ENCODE measurements at places on chromosomes 5 and 9.

DNA sequence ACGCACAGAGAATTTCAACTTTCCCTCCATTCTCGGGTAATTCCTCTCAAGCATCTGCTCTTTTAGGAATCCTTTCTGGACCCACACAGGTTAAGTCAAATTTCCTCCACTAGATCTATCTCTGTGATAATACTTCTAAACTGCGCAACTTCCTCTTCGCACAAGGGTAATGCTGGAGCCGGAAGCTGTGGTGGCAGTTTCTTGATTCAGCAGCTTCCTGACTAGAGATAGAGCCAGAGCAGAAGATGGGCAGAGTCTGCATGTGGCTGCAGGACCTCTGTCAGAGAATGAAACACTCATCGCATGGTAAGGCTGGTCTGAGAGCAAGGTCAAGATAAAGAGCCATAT lies 11.1 kb upstream of the CDC42SE2 start:
- peak; percentile 82 for DNase-seq

DNA sequence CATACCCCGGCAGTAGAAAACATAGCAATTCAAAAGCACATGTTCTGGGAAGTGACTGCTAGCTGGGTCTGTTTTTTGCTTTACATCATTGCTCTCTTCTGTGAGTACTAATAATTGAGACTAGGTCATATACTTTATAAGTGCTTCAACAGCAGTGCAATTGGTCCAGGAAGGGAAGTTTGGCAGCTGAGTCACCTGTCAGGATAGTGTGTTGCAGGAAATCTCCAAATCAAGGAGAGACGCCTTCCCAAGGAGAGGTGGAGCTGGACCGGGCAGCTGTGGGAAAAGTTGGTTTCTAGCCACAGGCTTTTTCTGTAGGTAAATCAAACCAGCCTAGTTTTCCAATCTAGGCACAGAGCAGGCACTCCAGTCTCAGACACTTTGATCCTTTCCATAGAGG lies 330.1 kb downstream of the ENC1 start:
- DNase-seq = no peak

- no peak for DNase-seq
Observed at GRCh38 chr9:132472599-132472998, 62.6 kb downstream of the CFAP77 start.

DNA sequence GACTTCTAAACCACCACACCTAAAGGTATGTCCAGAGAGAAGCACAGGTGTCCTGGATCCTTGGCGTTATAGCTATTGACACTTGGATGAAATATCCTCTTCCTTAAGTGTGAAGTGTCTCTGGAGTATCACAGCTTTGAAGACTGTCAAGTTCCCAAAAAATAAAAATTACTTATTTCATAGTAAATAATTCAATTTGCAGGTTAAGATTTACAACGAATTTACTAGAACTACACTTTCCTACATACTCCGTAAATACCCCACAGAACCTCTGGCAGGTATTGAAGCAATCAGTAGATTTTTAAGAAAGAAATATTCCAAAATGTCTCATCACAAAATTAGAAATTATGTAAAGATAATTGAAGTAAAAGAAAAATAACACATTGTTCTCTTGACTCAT lies 27.1 kb upstream of the POC5 start:
- DNase-seq = no peak

- DNase-seq = no peak
Observed at GRCh38 chr5:98993512-98993911, 64.7 kb upstream of the CHD1 start.

- no peak for DNase-seq
Observed at GRCh38 chr5:168019143-168019542, 272.3 kb upstream of the WWC1 start.

DNA sequence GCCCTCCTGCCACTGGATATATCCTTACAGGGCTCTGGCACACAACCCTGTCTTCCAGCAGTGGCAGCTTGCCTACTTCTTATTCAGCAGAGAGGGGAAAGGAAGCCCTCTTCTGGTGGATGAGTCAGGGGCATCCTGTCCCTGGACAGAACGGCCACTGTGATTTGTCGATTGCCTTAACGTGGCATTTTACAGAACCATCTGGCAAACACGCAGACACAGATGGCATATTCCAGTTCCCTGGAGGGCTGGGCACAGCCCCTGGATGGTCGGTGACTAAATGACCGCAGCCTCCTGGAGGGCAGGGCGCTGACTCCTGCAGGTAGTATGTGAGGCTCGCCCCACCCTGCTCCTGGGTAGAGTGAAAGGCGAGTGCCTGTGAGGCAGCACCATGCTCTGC lies 62.1 kb downstream of the DCP2 start:
- DNase-seq = no peak

GRCh38 chr5:61641748-61642565 lies 309.9 kb downstream of the ZSWIM6 start:
- no peak for DNase-seq

- no peak for DNase-seq
Observed at GRCh38 chr9:107528686-107529085, 39.1 kb upstream of the KLF4 start.

GRCh38 chr5:24621792-24622191 lies 23.0 kb downstream of the CDH10 start:
- DNase-seq = no peak

- no peak for DNase-seq
Observed at GRCh38 chr5:56819060-56819881, 3.9 kb downstream of the MAP3K1 start.

DNA sequence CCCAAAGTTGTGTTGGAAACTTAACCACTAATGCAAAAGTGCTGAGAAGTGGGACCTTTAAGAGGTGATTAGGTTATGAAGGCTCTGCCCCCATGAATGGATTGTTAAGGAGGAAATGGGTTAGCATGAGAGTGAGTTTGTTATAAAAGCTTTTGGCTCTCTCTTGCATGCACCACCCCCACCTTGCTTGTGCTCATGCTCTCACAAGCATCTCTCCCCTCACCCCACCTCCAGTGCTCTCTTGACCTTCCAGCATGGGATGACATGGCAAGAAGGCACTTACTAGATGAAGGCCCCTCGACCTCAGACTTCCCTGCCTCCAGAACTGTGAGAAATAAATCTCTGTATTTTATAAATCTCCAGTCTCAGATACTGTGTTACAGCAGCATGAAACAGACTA lies 52.8 kb downstream of the RICTOR start:
- DNase-seq = no peak

GRCh38 chr9:98774746-98775145 lies 21.6 kb downstream of the ANKS6 start:
- no peak for DNase-seq

- no peak for DNase-seq
Observed at GRCh38 chr9:112384690-112385089, 4.8 kb downstream of the HSDL2 start.

DNA sequence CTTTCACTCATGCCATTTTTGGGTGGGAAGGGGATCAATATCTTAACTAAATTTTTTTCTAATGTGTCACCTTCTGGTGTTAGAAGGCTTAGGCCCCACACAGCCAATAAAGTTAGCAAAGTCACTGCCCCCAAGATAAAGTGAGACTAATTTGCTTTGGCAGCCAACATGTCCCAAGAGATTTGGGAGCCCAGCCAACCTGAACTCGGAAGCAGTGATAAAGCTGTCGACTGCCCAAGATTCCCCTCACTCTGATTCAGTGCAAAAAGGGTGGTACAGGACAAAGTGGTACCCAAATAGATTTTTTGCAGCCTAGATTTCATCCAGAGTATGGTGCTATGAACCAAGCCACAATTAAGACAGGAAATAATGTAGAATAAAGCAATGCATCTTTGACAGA lies 572.5 kb upstream of the ARRDC3 start:
- no peak for DNase-seq

DNA sequence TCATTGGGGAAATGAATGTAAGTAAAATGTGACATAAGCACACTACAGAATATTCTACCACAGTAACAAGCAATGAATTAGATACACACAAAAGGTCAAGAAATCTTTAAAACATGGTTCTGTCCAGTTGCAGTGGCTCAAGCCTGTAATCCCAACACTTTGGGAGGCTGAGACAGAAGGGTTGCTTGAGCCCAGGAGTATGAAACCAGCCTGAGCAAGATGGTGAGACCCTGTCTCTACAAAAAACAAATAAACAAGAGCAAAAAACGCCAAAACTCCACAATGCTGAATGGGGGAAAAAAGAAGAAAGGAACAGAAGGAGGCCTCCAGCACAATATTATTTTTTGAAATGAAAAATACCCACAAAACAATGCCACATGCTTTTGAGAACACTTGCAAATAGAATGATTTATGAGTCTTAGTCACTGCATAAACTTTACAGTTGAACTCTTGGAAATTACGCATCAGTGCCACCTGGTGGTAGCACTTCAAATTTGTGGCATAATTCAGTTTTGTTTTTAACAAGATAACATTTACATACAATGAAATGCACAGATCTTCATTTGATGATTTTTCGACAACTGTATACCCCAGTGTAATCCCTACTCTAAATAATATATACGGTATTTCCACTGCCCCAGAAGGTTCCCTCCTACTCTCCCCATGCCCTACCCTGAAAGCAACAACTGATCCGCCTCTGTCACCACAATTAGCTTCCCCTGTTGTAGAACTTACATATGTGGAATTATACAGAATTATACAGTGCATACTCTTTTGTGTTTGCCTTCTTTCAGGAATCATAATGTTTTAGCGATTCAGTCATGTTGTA lies 14.4 kb upstream of the SPINK4 start:
- DNase-seq = peak; percentile 82

- DNase-seq = peak; percentile 60
Observed at GRCh38 chr9:130010151-130010988, 32.6 kb downstream of the FNBP1 start.

- no peak for DNase-seq
Observed at GRCh38 chr9:126528111-126528510, 85.6 kb upstream of the LMX1B start.

- no peak for DNase-seq
Observed at GRCh38 chr5:134600600-134600999, 32.0 kb downstream of the SAR1B start.

- DNase-seq = no peak
Observed at GRCh38 chr5:43780586-43780985, 177.6 kb downstream of the NNT start.

Measured in activated CD8-positive, alpha-beta memory T cell treated with anti-CD3 and anti-CD28 coated beads for 24 hours (primary cell).